ENCODE measurements at places on chromosomes 12 and 14. TPM values are rescaled to one million over a fixed set of nuclear protein-coding genes. Genes with fewer than 3 reads are reported as not detected.

AMN gene
- total RNA-seq, result 0.46 TPM

DHRS4L2 gene
- 30.1 TPM for total RNA-seq

YARS2 gene
- 34.8 TPM for total RNA-seq

RTL1 gene
- 0.26 TPM for total RNA-seq
